ENCODE measurements at places on chromosomes 7 and 10.

- no peak for DNase-seq
Measured at GRCh38 chr10:49136525-49136924, 2.7 kb upstream of the FAM170B start.

- no peak for DNase-seq
Measured at GRCh38 chr7:42105554-42106358, 131.3 kb downstream of the GLI3 start.

DNA sequence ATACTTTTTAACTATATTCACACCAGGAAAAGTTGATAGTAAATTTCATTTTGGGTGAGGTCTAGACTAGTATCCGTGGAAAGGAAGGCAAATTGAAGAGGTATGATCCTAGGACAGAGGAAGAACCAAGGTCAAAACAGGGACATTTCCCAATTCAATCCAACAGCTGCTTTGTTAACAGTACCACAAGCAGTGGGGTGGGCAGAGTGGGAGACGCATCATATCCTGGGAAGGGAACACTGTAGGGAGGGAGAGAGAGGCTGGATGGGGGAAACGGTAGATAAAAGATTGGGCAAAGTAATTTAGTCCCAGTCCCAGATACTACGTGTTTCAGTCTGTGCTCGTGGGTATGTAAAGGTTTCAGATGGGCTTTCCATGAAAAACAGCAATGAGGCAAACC lies 9.2 kb upstream of the FAS start:
- no peak for DNase-seq

DNA sequence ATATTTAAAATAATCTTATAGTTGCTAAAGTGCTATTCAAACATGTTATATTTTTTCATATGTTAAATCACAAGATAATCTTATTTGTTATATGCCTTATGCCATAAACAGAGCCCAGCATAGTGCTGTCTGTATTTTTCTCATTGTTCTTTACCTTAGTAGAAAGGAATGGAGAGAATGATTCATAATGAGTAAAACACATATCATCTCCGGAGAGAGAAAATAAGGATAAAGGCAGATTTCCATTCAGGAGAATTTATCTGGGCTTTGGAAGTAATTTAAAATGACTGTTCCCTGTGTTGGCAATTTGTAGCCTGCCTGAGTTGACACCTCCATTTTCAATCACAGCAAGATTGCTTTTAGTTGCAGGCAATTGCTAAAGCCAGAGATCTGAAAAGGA lies 30.2 kb downstream of the CHN2 start:
- DNase-seq = no peak

DNA sequence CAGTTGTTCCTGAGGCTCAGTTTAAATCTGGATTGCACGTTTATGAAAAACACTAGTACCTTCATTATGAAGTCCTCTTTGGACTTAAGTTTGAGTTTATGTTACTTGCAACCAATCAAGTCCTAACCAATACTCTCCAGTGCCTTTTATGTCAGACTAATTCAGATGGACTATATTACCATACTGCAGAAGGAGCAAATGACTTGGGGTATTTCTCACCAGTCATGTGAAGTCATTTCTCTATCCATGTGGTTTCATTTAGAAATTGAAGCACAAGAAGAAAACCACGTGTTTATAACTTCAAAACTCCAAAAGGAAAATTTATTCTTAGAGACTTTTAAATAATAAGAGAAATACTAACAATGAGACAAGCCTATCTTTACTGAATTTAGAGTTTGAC lies 201.6 kb downstream of the MBL2 start:
- no peak for DNase-seq

- no peak for DNase-seq
Measured at GRCh38 chr10:22363305-22363704, 18.0 kb downstream of the SPAG6 start.

GRCh38 chr7:138144958-138145357 lies 68.7 kb downstream of the AKR1D1 start:
- no peak for DNase-seq

DNA sequence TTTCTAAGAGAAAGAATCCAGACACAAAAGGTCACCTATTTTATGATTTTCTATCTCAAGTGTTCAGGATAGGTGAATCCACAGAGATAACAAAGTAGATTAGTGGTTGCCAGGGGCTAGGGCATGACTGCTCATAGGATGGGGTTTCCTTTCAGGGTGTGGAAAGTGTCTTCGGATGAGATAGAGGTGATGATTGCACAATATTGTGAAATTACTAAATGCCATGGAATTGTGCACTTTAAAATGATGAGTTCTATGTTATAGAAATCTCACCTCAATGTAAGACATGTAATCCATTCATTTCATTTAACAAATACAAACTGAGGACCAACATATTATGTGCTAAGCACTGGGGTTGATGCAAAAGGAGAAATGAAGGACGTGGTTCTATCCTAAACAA lies 76.4 kb upstream of the GALNT17 start:
- no peak for DNase-seq

DNA sequence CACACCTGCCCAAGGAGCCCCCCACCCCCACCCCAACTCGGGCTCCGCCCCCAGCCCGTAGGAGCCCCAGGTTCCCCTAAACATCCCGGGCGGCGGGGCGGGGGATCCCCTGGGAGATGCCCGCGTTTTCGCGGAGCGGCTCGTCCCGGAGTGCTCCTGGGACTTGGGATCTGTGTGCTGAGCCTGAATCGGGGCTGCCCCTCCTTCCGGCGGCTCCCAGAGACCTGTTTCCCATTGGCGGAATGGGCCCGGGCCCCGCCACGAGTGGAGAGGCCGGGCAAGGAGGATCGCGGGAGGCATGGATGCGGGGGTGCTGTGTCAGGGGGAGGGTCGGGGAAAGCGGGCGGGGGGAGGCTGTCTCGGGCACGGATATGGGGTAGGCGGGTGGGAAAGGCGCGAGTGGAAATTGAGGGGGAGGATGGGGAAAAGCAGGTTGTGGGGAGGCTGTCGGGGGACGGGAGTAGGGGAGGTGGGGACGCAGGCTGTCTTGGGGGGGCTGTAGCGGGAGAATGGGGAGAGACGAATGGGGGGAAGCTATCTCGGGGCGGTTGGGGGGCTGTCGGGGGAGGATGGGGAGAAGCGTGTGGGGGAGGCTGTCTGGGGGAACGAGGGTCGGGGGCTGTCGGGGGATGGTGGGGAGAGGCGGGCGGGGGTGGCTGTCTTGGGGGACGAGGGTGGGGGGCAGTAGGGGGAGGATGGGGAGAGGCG lies 572 bp upstream of the BHLHA15 start:
- no peak for DNase-seq

DNA sequence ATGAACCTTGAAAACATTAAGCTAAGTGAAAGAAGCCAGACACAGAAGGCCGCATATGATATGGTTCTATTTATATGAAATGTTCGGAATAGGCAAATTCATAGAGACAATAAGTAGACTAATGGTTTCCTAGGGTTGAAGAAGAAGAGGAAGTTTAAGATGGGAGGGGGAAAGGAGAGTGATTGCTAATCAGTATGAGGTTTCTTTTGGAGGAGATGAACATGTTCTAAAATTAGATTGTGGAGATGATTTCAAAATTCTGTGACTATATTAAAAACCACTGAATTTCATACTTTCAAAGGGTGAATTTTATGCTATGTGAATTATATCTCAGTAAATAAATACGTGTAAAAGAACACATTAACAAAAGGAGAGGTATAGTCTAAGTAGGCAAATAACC lies 176.4 kb upstream of the HPS1 start:
- DNase-seq = no peak

GRCh38 chr10:86536294-86536861 lies 14.8 kb upstream of the WAPL start:
- DNase-seq = peak; percentile 35

- DNase-seq = no peak
Measured at GRCh38 chr7:110388457-110388856, 702.5 kb upstream of the LRRN3 start.

DNA sequence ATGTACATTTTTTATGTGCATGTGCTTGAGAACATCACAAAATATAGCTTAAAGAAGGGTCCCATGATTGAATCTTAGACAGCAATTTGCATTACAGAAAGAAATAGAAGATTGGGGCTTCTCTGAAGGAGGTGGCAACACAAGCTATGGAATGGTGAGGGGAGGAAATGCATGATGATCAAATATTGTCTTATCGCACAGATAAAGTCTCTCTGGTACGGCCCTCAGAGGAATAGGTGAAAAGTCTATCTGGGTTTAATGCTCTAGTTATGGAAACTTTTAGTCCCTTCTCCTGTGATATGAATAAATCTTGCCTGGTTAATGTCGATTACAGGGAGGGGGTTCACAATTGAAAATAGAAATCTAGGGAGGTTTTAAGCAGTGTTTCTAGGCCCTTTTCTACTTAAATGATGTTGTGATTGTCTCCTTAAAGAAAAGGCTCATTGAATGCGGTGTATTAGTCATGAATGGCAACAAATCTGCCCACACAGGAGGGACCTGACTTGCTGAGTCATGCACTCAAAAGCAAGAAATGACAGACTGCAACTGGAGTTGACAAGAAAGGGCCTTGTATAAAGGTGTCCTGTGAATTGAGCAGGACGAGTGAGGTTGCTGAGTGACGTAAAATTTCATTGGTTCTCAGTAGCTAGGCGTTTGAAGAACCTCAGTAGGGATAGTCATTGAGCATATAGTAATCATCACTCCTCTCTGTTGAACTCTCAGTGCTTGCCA lies 133.4 kb upstream of the CSTF2T start:
- no peak for DNase-seq

DNA sequence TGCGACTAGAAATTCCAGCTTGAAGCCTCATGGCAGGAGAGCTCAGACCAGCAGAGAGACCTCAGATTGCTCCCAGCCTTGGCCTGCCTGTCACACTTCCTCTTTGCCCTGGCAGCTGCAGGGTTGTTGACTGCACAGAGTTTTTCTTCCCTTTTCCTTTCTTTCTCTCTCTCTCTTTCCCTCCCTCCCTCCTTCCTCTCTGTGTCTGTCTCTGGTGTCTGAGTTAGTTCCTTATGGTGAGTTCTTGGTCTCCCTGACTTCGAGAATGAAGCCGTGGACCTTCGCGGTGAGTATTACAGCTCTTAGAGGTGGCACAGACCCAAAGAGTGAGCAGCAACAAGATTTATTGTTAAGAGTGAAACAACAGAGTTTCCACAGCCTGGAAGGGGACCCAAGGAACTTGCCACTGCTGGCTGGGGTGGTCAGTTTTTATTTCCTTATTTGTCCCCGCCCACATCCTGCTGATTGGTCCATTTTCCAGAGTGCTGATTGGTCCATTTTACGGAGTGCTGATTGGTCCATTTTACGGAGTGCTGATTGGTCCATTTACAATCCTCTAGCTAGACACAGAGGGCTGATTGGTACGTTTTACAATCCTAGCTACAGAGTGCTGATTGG lies 266.3 kb downstream of the RPS24 start:
- no peak for DNase-seq

- DNase-seq = no peak
Measured at GRCh38 chr7:141317033-141317585, 234.1 kb upstream of the AGK start.

GRCh38 chr7:139820089-139820488 lies 9.0 kb upstream of the TBXAS1 start:
- no peak for DNase-seq

- DNase-seq = no peak
Measured at GRCh38 chr10:26448292-26448691, 10.2 kb downstream of the APBB1IP start.

GRCh38 chr7:6637544-6638229 lies 569 bp downstream of the ZNF316 start:
- peak; percentile 35 for DNase-seq

DNA sequence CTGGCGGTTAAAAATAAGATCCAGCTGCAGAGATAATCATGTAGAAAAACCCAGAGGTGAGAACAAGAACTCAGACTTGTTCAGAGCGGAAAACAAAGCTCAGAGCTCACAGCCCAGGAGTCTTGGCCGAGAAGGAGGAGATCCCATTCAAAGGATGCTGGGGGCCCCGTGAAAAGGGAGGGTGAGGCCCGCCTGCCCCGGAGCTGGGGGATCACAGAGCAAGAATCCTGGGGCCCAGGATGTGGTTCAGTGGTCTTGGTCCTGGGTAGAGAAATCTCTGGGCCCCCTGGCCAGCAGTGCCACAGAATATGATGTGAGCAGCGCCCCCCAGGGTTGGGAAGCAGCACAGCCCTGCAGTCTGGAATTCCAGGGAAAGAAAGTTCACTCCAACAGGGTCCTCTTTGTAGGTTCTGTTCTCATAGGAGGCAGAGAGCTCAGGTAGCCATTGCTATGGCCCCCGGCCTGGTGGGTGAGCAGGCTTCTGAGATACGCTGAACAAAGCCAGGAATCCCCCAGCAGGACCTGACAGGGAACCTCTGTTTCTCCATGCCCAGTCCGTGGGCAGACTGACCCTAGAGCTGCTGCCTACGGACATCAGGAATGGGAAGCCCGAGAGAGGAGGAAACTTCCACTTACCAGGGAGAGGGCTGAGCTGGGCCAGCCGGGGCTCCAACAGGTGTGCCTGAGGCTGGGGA lies 77.7 kb upstream of the GNA12 start:
- no peak for DNase-seq

DNA sequence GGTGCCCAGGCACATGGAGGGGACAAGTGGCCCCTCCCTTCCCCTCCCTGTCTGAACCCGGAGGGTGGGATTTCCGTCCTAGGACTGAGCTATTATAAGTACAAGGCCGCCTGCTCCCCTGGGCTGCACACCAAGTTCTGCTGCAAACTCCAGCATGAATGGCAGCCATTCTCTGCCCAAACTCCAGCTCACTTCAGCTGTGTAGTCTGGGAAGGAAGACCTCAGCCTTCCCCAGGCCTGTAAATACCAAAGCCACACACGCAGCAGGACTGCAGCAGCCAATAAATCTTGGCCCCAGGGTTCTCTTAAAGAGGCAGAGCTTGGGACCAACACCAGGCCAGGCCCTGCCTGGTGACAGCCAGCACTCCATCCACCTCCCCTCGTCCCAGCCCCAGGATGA lies 291.3 kb upstream of the ZMIZ1 start:
- DNase-seq = no peak

- no peak for DNase-seq
Measured at GRCh38 chr10:128064970-128065580, 61.1 kb downstream of the MKI67 start.

Data from effector CD4-positive, alpha-beta T cell (primary cell).